Hematopoietic multipotent progenitor cell treated with erythropoietin and hydrocortisone succinate and interleukin-3 and kit ligand, for 4 days (in vitro differentiated cells): ENCODE measurements at places on chromosomes 4 and X.

DNA sequence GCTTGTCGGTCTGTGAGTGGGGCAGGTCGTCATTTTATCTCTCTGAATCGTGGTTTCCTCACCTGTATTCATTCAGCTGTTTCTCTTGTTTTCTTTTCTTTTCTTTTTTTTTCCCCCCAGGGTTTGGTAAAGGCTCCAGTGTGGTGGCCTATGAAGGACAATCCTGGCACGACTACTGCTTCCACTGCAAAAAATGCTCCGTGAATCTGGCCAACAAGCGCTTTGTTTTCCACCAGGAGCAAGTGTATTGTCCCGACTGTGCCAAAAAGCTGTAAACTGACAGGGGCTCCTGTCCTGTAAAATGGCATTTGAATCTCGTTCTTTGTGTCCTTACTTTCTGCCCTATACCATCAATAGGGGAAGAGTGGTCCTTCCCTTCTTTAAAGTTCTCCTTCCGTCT lies 41.4 kb downstream of the MAP7D3 start:
- no peak for DNase-seq

- no peak for DNase-seq
Measured at GRCh38 chrX:25288676-25289075, 272.9 kb upstream of the ARX start.

DNA sequence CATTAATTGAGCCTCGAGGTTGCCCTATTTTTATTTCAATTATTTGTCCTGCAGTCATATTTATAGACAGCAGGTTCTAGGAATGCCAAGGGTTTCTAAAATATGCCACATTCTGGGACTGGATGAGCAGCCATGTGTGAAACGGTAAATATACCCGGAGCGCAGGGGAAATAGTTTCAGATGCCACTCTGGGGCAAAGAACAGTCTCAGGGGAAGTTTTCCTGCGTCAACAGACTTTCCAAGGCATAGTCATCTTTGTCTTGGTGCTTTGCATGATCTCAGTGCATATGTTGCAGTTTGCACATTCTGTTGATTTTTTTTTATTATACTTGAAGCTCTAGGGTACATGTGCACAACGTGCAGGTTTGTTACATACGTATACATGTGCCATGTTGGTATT lies 71.0 kb downstream of the GPAT3 start:
- no peak for DNase-seq

- no peak for DNase-seq
Measured at GRCh38 chr4:102642631-102643298, 118.0 kb downstream of the MANBA start.
